Astrocyte (in vitro differentiated cells and primary cell): ENCODE measurements at places on chromosomes 2 and 18. TPM values are rescaled to one million over a fixed set of nuclear protein-coding genes. Genes with fewer than 3 reads are reported as not detected.

The CTAGE1 gene
- total RNA-seq: 0.12 and 0.30 TPM in 2 replicates

The HAAO gene
- 1.1 and 1.3 TPM in 2 replicates for total RNA-seq

The CASP10 gene
- 0.43 and 1.2 TPM in 2 replicates for total RNA-seq

The RMDN2 gene
- total RNA-seq: 4.7 and 5.1 TPM in 2 replicates

The TWIST2 gene
- total RNA-seq: 2.5 and 3.2 TPM in 2 replicates

The CYP1B1 gene
- total RNA-seq: 12.9 and 20.8 TPM in 2 replicates

The CFAP221 gene
- total RNA-seq: 0.29 and 0.61 TPM in 2 replicates

The ALK gene
- total RNA-seq: 0.16 and 0.46 TPM in 2 replicates

The FAM237A gene
- total RNA-seq: not detected in 2 replicates

The REG3G gene
- total RNA-seq: not detected in 2 replicates

The SNX17 gene
- 69.9 and 86.6 TPM in 2 replicates for total RNA-seq
